ENCODE measurements at places on chromosomes 7 and 10.

- DNase-seq: no peak
These were observed 217.3 kb downstream of the HERPUD2 start for GRCh38 chr7:35477609-35478008.

- no peak for DNase-seq
These were observed 8.6 kb upstream of the ORAI2 start for GRCh38 chr7:102424787-102425218.

- DNase-seq: no peak
These were observed 48.6 kb downstream of the ARHGAP19 start for GRCh38 chr10:97243836-97244235.

DNA sequence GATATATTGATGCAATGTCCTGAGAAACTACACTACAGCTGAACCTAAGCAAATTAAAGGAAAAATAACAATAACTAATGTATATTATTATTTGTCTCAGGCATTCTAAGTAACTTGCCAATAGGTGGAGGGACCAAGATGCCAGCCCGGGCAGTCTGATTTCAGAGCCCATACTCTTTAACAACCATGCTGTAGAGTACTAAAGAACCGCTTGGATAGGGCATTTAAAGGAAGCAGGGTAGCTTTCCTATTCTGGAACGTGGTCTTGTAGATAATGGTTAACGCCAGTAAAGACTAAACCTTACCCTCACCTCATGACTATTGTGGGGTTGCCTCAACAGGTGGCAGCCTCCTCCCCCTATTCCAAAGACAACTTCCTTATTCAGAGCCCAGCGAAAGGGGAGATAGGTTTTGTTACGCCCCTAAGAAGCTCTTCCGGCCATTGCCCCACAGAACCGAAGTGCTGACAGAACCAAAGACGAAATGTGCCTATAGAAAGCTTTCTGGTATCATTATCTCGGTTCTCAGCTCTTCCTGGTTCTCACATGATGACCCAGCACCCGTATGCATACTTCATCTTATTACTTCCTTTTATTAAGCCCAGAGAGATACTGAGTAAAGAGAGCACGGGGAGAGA is 707 bp upstream of the C1GALT1 start:
- peak; percentile 43 for DNase-seq

DNA sequence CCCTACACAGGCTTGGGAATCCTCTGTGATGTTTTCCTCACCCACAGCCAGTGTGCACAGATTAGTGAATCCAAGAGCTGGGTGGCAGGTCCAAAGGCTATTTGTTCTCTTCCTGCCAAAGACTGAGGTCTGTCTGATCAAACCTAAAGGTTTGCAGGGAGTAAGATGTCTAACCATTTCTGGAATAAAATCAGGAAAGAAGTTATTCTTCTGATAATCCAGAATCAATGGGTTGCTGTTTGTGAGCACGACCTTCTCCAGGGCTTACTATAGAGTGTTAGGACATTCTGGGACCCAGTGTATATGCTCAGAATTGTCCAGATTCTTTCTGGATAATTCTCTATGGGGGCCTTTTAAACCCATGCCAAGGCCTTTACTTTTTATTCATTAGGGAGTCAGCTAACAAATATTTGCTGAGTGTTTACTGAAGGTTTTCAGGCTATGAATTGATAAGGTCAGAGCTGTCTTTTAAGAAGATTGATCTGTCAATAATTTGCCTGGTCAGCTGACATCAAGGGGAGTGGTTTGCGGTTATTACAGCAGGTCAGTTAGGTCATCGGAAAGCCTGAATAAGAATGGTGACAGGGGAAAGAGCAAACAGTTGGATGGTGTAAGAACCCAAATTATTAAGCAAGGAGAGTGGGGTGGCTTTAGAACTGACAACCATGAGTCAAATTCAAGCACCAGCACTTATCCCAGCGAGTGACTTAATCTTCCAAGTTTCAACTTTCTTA is 7.5 kb upstream of the TECTB start:
- no peak for DNase-seq

- no peak for DNase-seq
These were observed 219.5 kb upstream of the PHYHIPL start for GRCh38 chr10:58956926-58957325.

- DNase-seq: no peak
These were observed 125.4 kb downstream of the PFKFB3 start for GRCh38 chr10:6327961-6328698.

GRCh38 chr10:48309711-48310226 is 3.3 kb downstream of the MAPK8 start:
- DNase-seq: peak; percentile 54

Measured in T-helper 2 cell (primary cell).